ENCODE measurements at places on chromosomes 7 and 10.

DNA sequence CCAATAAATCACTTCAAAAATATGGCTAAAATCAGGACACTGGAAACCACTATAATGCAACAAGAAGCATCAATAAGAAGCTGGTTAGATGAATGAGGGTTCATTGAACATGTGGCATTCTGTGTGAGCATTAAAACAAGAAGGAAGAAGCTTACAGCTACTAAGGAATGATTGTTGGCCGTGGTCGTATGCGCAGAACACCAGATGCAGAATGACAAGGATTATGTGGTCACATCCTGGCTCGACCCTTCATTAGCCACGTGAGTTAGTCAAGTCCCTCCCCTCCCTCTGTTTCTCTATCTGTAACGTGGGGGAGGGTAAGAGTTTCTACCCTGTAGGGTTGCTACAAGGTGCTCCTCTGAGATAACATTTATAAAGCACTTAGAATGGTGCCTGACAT is 174.3 kb downstream of the ADAM12 start:
- no peak for DNase-seq

DNA sequence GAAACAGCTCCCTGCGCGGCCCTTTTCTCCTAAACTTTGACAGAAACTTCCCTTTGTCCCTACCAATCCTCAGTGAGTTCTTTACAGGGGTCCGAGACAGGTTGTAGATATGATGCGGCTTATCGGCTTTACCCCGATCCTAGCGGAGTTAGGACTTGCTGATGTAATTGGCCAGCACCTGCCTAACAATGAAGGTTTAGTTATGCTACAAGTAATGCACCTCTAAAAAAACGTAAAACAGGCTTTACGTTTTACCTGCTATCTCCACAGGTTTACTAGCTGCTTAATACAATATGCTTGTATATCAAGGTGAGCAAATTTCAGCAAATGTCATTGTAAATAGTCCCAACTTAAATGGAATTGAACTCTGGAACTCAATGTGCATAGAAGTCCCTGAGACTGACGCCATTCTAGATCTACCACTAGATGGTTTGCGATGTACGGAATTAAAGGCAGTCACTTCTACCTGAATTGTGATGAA is 697 bp upstream of the SNX13 start:
- DNase-seq, result no peak

DNA sequence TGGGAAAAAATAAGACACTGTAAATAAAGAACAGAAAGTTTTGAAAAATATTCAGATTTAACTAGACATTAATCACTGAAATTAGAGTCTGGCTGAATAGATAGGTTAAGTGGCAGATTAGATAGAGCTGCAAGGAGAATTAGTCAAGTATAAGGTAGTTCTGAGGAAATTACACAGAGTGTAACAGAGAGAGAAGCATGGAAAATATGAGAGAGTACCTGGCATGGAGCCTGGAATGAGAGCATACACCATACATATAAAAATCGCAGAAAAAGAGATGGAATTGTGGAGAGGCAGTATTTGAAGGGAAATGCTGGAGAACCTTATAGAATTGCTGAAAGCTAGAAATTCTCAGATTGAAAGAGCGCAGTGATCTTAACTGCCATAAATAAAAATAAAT is 46.9 kb downstream of the ZNRF2 start:
- DNase-seq, result no peak

DNA sequence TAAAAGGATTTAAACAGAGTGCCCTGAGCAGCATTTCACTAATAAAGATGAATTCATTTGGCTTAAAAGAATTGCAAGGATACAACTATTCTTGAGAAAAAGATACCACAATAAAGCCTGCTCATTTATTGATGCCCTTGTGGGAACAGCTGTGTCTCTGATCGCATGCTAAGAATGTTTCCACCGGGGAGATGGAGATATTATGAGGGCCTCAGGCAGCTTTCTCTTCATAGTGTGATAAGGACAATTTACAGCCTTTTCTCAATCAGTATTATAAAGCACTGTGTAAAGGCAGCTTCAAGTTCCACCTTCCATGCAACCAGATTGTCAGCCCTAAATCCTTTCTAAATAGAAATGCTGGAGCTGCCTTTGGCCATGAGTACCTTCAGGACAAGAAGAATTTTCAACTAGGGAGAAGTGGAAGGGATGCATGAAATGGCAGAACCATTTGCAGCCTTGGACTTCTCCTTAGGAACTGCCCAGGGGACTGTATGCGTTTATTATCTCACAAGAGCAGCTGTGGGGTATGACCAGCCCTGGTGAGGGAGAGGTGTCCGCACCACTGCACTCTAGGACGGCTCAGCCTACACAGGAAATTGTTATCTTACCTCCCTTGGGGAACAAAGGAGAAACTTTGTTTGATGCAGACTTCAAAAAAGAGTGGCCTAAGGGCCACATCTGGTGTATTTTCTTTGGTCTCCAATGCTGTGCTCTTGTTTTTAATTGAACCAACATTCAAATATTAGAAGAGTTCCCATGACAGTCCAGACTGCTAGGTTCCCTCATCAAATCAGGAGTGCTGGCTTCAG is 116.9 kb upstream of the PCGF5 start:
- DNase-seq, result peak; percentile 54

DNA sequence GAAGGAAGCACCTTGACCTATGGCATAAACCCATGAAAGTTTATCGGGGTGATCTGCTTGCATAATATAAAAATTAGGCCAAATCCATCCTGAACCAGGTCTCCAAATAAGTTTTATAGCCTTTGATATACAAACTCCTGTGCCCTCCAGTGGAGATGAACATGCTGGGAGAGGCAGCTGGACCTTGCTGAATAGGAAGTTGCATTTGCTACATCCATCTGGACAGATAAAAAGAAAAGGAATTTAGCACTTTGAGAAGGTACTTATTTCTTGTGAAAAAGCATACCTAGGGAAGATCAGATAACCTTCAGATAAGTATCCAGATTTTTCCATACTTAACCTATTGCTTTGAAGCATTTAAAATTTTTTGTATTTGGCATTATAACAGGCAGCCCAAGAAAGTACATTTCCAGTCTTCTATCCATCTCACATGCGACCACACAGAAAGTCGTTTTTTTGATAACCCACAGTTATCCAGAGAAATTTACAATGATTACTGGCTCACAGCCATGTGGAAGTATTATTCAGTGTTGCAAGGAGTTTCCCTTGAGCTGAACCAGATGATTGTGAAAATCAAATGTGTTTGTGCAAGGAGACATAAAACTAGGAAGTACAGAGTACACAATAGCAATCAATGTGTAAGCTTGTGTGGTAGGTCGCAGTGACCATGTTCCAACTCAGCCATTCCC is 124.4 kb upstream of the STK17A start:
- DNase-seq, result no peak

GRCh38 chr7:135840591-135840990 is 92.0 kb upstream of the FAM180A start:
- no peak for DNase-seq

DNA sequence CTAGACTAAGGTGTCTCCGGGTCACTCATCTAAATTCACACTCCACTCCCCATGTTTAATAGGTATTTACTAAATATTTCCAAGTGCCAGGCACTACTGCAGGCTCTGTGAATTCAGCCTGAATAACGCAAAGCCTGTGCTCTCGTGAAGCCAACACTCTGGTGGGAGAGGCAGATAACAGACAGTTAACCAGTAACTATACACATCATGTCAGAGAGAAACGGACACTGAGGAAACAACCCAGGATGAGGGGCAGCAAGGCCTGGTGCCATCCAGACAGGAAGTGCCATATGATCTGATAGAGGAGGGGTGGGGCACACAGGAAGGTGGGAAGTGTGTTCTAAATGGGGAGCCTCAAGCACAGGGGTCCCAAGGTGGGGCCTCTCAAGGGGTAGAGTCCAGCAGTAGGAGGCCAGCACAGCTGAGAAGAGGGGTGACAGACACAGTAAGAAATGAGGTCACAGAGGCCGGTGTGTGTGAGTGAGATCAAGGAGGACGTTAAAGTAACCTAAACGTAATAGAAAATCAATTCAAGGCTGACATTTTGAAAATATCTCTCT is 85.3 kb downstream of the LARP4B start:
- no peak for DNase-seq

- DNase-seq, result no peak
Observed at GRCh38 chr7:114507381-114507780, 92.8 kb downstream of the FOXP2 start.

- peak; percentile 36 for DNase-seq
Observed at GRCh38 chr7:105388356-105389087, at the start of gene SRPK2. TSS of gene SRPK2 (minus strand) at chr7:105388921.

DNA sequence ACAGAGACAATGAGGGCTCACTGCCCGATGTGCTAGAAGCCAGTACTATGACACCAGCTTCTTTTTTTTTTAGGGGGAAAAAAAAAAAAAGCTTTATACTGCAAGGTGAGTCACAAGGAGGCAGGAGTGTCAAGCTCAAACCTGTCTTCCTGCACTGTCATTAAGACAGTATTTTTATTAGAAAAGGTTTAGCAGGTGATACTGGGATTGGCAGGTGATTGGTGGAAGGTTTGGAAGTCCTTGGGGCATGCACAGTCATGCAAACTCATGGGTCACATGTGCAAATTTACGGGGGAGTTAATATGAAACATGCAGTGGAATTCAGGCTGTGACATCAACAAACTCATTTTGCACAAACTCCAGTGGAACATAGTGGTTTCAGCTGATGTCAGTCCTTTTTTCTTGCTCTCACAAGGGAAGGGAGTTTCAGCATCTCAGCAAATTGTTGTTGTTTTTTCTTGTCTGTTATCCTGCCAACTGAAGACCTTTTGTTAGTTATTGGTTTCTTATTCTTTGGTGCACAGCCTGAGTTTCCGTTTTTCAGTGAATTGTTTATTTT is 530.6 kb downstream of the ANKRD7 start:
- no peak for DNase-seq

DNA sequence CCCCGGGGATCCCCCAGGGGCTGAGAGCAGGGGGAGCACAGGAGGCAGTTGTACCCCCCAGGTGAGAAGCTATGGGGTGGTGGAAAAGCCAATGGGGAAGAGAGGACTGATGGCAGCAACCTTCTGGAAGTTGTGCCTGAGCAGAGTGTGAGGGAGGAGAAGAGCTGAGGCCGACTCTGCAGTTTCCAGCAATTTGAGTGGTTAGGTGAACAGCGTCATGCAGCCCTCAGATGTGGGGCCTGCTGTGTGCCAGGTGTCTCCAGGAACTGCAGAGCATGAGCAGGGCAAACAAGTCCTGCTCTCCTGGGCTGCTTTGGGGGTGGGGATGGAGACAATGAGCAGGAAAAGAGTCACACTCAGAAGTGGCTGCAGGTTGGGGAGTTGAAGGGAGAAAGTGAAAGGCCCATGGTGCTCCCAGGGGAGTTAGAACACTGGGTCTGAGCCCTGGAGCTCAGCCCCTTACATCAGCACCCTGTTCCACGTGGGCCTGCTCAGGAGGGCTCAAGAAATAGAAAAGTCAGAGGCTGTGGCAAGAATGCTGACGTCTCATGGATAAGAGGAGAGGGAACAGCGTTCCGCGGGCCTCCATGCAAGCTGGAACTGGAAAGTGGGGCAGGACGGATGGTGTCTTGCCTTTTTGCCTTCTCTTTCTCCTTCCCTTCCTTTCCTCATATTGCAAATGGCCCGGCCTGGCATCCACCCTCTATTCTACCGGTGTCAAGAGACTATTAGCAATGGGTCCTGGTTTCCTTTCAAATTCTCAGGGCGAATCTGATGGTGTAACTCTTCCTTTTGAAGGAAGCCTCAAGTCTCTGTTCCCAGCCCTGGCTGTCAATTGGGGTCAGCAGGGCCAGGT is 4.0 kb upstream of the AFAP1L2 start:
- peak; percentile 39 for DNase-seq

DNA sequence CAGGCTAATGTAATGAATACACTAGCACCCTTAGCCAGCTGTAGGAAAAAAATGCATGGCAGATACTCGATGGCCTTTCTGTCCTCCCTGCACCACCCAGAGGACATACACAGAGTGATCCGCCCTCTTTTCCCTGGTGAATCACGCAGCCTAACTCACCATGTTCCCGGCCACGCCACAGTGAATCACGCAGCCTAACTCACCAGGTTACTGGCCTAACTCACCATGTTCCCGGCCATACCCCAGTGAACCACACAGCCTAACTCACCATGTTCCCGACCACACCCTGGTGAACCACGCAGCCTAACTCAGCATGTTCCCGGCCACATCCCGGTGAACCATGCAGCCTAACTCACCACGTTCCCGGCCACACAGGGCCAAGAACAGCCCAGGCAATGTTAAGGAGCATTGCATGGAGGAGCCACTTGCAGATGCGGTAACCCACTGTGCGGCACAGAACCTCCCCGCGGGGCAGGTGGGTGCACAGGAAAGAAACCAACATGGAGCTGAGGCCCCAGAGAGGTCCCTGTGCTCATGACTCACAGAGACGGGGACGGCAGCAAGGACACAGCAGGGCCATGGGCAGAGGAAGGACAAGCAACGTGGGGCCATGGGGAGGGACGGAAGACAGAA is 508.5 kb downstream of the DNAJB6 start:
- no peak for DNase-seq

DNA sequence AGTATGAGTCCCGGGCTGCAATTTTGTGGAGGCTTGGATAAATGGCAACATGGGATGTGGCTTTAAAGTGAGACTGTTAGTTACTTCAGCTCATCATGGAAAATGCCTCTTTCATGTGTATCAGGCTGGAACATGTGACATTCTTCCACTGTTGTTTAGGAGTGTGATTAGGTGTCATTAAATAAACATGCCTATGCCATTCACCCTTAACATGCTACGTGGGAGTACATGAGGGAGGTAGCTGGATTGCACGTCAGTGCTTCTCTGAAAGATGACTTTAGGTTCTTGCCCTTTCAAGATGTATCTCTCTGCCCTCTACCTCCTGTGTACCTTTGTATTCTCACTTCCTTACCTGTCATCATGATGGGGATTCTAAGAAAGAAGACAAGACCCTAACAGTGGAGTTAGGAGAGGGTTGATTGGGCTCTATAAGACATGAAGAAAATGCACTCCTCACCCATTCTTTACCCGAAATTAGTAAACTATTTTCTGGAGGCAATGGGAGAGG is 8.9 kb downstream of the AKR1E2 start:
- no peak for DNase-seq

GRCh38 chr7:79789584-79790345 is 336.3 kb upstream of the MAGI2 start:
- no peak for DNase-seq

DNA sequence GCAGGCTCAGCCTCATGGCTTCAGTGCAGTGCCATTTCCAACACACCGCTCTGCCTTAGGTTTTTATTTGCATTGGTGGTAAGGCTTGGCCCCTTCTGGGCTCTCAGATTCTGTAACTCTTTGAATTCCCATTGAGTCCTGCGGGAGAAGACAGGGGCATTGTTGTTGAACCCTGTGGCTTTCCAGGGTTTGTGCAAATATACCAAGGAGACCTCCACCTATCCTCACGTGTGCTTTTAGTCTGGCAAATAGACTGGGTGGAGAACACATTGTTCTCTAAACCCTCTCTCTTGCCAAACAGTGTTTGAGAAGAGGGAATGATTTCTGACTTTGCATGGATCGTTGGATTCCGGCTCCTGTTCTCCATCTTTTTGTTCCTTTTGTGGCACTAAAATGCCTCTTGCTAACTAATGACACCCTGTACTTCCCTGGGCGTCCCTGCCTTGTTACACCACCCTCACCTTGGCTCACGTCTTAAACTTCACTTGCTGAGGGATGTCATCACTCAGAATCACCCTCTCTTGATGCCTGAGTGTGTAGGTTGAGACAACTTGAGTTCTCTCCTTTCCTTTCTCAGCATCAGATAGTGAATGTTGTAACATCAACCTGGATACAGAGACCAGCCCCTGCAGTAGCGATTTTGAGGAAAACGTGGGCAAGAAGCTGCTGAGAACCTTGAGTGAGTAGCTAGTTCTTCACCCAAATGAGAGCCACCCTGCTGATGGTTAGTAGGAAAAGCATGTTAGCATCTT is 40.5 kb downstream of the GOT1 start:
- no peak for DNase-seq

Data from Jurkat, Clone E6-1 (cell line).